Activated T-helper 1 cell treated with anti-CD3 and anti-CD28 coated beads, Interleukin-12 subunit alpha, Interleukin-12 subunit beta, Interleukin-2, Interleukin-4 antibody, amounts not matched to agents 30 ng/mL and 10 ng/mL and 1 ng/mL, durations not matched to agents 14 hours and 24 hours and 36 hours (primary cell): ENCODE measurements at places on chromosomes 4 and X. TPM values are rescaled to one million over a fixed set of nuclear protein-coding genes. Genes with fewer than 3 reads are reported as not detected.
A peak's percentile ranks its signal among the peaks of the same experiment; 100 is the strongest.

GAGE12G gene
- not detected in 2 replicates for total RNA-seq

PHOX2B gene
- not detected in 2 replicates for total RNA-seq

SHROOM4 gene
- not detected in 2 replicates for total RNA-seq

DRP2 gene
- total RNA-seq, result 0.23 and 0.39 TPM in 2 replicates

SHROOM3 gene
- 0.02 and 0.05 TPM in 2 replicates for total RNA-seq

POU4F2 gene
- not detected in 2 replicates for total RNA-seq

IL21 gene
- total RNA-seq, result 136 and 138 TPM in 2 replicates

UGT2B15 gene
- total RNA-seq, result not detected in 2 replicates

NLGN3 gene
- total RNA-seq, result 1.1 and 1.6 TPM in 2 replicates

GRCh38 chr4:24730256-24731001, 64.9 kb upstream of the SOD3 start:
- no peak for DNase-seq

DNA sequence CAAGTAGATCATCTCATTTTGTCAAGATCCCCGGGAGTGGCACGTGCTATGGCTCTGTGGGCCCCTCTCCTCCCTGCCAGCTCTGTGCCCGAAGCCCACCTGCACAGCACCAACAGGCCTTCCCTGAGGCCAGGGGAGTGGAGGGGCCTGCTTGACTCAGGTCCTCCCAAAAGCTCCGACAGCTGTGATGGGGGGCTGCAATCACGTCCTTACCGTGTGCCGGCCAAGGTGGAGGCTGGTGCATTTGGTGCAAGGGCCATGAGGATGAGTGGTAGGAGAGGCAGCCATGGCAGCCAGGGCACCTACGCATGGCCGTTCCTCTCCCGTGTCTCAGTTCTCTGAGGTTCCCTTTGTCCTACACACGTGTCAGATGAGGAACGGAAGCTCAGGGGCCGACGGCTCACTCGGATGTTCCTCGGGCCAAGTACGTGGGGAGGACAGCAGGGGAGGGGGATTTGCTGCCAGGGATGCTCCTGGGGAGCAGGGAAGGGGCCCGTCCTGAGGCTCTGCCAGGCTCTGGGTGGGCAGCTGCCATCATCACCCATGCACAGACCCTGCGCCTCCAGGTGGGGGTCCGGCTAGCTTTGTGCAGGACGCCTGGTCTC, 95.8 kb downstream of the HMX1 start:
- DNase-seq, result no peak

DNA sequence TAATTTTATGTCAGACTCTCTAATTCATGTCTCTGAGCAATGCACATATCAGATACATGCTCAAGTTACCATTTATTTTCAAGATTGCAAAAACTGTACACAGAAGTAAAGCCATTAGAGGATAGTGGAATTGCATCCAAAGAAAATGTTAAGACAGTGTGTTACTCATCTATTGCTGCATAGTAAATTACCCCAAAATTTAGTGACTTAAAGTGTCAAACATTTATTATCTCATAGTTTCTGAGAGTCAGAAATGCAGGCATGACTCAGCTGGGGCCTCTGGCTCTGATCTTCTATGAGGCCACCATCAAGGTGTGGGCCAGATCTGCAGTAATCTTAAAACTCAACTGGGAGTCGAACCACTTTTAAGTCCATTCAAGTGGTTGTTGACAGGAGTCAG, 275.2 kb downstream of the QDPR start:
- no peak for DNase-seq

DNA sequence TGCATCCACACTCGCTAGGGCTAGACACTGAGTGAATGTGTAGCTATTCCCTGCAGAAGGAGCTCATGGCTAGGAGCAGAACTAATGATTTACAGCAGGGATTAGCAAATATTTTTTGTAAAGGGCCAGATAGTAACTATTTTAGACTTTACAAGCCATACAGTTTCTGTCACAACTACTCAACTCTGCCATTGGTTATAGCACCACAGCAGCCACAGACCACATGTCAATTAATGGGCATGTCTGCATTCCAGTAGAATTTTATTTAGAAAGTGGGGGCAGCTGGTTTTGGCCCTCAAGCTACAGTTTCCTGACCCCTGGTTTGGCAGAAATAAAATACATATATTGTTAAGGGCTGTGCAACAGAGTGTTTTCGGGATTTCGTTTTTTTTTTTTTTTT, 192.6 kb downstream of the FRMPD4 start:
- DNase-seq, result no peak

DNA sequence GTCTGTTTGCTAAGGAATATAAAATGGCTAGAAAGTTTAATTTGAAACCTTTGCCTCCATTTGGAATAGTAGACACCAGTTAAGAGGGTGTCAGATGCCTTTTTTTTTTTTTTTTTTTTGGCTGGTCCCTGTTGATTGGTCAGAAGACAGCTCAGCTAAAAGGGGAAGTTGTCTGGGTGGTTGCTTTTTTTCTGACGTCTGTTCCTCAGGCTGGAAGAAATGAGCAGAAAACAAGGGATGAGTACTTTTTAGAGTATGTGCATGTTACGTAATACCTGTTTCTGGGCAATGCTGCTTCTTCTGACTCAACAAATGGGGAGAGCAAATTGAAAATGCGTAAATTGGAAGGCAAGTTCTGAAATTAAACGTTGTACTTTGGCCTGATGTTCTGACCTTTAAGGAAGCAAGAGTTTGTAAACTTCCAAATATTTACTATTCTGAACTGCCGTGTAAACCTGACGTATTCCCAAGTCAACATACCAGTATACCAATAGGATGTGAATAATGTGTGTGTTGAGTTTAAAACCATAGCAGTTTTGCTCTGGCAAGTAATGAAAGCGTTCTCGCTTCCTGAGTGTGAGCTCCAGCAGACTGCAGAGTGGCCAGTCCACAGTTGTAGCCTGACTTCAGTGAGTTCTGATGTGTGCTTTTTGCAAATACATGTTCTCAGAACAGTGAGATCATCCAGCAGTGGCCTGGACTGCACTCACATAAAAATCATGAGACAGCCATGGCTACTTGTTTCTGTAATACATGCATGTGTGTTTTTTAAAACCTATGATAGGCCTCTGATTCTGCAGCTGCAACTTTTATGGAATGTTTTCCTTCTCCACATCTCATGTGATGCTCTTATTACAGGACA, 1.7 kb downstream of the SAT1 start:
- no peak for DNase-seq

DNA sequence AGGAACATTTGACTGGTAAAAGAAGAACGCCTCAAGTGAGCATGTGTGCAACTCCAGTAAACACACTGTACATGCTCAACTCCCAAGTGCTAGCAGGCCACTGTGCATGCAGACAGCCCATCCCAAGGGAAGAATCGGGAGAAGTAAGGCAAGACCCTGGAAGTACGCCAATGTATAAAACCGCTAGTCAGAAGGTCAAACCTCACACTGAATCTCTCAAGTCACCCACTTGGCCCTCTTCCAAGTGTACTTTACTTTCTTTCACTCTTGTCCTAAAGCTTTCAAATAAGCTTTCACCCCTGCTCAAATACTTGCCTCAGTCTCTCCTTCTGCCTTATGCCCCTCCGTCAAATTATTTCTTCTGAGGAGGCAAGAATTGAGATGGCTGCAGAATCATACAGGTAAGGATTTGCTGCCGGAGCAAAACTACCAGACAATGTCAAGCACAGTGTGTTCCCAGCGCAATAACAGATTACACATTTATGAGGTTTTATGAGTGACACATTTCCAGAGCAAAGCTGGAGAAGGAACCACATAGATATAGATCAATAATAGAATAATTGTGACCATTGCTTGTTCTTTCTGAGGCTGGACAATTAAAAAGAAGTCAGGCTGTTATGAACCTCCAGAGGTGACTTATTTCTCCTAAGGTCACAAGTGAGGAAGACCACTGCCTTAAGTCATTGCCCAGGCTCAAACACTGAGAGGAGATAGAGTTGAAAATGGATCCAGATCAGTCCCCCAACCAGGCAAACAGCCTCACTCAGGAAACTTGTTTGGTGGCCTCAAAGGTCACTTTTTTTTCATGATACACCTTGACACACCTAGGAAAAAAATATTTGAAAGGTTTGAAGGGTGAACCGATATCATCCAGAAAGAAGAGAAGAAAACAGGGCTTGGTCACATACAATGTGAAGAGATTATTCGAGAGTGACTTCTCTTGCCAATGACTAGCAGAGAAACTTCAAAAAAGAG, 26.3 kb downstream of the CXCL1 start:
- no peak for DNase-seq

GRCh38 chr4:139987502-139987850, 166.5 kb downstream of the MAML3 start:
- DNase-seq, result no peak

DNA sequence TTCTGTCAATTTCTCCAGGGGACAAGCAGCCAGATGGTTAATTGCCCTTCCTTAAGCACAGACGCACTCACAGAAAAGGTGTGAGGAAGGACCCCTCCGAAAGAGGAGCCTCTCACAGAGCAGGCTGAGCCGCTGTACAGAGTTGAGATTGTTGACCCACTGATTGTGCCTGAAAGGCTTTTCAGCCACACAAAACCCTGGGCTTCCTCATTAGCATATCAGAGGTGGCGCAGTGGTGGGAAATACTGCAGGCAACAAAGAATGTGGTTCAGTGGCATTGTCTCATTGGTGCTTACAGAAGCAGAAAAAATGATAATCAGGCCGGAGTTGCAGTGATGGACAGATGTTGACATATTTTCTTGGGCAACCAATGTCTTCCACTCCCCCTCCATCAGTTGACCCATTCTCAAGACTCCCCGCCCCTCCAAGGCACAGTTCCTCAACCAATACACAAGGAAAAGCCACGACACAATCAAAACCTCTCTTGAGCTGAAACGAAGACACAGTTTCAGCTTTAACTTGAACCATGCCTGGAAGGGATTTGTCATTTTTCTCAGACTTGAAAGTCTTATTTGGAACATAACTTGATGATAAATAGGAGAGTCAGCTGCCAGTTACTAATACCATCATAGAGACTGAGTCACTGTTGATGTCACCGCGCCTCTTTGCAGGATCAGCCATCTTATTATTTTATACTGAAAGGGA, 53.1 kb downstream of the ATXN3L start:
- DNase-seq, result no peak

- DNase-seq, result no peak
Observed at GRCh38 chr4:25654031-25654970, 1.4 kb upstream of the SLC34A2 start.

GRCh38 chrX:47797084-47797483, 39.6 kb upstream of the ZNF81 start:
- DNase-seq, result no peak

GRCh38 chr4:17094876-17095210, 196.4 kb upstream of the LDB2 start:
- DNase-seq, result no peak

GRCh38 chrX:150887906-150888465, 10.5 kb downstream of the CD99L2 start:
- no peak for DNase-seq

- DNase-seq, result no peak
Observed at GRCh38 chr4:64477127-64477526, 67.9 kb upstream of the TECRL start.

- no peak for DNase-seq
Observed at GRCh38 chr4:141706445-141706844, 70.1 kb downstream of the IL15 start.

DNA sequence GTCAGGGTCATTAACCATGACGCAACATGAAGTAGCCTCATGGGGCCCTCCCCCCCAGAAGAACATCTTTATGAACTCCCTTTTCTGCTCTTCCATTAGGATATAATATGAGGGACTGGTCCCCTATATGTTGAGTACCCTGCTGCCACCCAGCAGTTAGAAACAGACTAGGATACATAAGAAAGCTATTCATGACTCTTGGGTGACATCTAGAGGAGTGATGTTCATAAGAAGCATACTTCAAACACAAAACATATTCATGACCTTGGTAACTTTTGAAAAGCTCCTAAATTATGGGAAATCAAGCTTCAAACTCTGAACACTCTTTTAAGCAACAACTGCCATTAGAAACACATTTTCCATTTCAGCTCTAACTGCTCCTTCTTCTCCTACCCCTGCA, 155.2 kb upstream of the SPIN4 start:
- no peak for DNase-seq

GRCh38 chrX:135923353-135923752, 29.8 kb downstream of the SAGE1 start:
- DNase-seq, result no peak

- no peak for DNase-seq
Observed at GRCh38 chrX:121570072-121570841, 522.8 kb downstream of the GLUD2 start.

DNA sequence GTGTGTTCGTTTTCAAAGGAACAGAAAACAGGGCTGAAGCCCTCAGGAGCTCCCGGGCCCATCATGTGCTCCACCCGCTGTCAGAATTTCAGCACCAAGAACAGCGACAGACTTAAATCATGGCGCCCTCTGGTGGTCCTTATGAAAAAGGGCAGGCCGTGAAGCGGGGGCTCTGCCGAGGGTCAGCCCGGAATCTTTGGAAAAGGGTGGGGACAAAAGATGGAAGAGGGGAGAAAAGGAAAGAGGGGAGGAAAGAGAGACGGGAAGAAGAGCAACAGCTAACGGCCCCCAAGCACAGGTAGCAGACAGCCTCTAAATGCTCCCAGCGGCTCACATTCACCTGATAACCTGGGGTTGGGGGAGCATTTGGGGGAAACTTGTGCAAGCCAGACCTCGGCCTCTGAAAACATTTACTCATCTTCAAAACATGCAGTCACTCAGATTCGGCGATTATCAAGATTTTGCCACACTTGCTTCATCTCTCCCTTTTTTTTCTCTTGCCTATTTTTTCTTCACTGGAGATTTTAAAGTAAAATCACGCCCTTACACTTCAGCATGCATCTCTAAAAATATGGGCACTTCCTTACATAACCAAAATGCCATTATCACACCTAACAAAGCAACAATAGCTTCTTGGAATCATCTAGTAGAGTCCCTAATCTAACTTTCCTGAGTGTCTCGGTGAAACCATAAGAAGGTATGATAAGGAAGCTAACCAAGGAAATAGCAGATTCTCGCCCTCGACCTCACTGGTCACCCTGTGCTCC, 28.1 kb upstream of the MAN2B2 start:
- DNase-seq, result peak; percentile 39

DNA sequence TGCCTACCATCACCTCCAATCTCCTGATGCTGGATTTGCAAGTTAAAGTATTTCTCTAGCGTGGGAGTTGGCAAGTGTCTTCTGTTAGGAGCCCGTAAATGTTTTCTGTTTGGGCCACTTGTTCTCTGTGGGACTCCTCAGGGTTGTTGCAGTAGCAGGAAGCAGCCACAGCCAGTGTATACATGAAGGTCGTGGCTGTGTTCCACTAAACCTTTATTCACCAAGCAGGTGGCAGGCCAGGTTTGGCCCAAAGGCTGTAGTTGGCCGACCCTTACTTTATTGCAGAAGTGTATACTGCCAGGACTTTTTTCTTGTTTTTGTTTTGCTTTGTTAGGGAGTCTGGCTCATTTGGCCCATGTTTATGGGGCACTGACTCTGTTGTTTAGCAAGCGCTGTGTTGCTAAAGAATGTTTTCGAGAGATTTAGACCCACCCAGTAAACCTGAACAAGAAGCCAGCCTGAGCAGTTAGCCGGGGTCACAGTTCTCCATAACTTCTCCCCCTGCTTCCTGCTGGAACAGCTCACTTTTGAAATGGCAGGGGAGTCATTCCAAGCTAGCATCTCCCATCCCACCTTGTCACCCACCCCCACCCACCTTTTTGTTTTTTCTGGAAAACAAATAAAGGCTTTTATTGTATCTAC, 58.8 kb downstream of the SHROOM2 start:
- no peak for DNase-seq
